CD4-positive, alpha-beta T cell treated with Interleukin-12 subunit alpha and Interleukin-12 subunit beta, for 1 hour (primary cell): ENCODE measurements at places on chromosomes 5 and 9.

DNA sequence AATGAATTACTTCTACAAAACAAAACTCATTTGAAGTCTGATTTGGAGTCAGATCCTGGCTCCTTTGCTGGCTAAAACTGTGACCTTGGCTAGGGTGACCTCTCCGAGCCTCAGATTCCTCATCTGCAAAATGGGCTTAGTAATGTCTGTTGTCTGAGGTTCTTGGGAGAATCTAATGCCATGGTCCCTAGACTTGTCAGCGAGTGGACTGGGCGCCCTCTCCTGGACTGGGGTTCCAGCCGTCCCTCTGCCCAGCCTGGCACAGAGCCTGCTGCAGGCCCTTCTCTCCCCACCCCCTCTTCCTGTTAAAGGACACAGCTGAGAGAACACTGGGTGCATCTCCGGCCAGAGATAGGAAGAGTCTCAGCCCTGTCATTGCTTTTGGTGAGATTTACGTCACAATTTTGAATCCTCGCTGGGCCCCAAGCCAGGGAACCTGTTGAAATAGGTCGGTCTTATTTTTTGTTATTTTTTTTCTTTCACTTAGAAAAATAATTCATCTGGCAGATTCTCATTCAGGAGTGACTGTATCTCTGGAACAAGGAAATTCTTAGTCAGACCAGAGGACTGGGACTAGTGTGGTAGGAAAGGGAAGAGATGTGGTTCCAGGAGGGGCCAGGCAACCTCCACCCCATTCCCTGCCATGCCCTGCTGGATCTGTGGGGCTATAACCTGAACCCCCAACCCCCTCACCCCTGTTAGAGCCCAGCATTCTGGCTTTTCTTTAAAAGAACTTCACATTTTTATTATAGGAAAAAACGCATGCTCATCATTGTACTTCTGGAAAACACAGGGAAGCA, 48.2 kb upstream of the RPL26L1 start:
- DNase-seq = peak; percentile 35

DNA sequence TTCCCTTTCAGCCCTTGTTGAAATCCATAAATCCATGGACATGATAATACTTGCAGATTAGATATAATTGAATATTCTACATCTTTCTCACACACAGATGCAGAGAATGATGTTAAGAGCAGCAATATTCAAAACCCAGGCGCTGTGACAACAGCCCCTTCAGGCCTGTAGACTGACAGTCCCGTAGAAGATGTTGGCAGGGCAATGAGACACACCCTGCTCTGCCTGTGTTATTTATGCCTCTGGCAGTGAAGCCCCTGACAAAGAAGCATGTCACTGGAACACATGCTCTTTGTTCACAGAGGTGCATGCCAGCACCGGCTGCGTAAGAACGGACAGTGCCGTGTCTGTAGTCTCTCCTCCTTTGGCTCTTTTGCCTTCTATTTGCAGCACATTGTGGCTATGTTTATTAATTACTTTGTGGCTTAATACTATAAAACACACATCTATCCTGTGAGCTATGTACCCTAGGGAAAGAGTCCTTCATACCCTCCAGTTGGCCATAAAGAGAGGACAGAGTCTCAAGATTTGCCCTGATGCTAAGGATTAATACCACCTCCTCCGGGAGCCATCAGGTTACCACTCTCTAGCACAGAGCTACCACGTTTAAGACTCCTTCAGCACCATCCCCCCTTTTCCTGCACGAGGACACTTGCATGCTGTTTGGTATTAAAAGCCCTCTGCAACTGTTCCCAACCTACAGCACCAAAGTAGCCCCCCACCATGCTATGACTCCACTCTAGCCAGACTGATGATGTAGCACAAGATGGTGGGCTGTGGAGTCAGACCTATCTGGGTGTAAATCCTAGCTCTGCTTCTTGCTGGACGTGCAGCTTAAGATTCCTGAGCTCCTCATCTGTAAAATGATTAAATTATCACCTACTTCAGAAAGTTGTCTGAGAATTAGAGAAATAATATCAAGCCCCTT, 2.0 kb upstream of the ANP32B start:
- no peak for DNase-seq

GRCh38 chr5:72064801-72065570, 42.3 kb upstream of the MAP1B start:
- DNase-seq = no peak

- DNase-seq = peak; percentile 93
These were observed 80.2 kb upstream of the IER5L start for GRCh38 chr9:129258124-129258822.

GRCh38 chr9:126783949-126784348, 20.9 kb upstream of the ZBTB43 start:
- no peak for DNase-seq

GRCh38 chr5:107673039-107673367, 2.3 kb upstream of the EFNA5 start:
- DNase-seq = no peak

DNA sequence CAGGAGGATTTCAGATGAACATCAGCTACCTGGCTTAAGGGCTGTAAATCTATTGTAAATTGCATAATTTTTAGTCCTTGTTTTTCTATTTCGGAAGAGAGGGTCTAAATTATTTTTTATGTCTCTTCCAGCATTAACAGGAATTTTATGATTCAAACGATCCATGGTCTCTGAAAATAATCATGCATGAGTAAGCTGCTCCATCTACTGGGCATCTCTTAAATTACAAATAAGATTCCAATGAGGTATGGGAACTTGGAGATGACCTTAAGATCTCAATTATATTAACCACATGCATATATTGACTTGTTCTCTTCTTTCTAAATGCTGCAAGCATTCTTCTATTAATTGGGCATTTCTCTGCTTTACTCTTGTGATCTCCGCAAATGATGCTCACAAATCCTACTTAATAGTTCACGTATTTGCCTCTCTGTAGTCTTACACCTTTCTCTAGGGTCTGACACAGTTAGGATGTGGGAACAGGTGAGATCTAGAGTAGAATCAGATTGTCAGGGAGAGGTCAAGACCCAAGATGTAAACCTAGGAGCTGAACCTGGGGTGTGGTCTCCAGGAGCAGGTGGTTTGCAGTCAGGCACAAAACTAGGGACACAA, 86.9 kb downstream of the NUDT12 start:
- DNase-seq = peak; percentile 23

DNA sequence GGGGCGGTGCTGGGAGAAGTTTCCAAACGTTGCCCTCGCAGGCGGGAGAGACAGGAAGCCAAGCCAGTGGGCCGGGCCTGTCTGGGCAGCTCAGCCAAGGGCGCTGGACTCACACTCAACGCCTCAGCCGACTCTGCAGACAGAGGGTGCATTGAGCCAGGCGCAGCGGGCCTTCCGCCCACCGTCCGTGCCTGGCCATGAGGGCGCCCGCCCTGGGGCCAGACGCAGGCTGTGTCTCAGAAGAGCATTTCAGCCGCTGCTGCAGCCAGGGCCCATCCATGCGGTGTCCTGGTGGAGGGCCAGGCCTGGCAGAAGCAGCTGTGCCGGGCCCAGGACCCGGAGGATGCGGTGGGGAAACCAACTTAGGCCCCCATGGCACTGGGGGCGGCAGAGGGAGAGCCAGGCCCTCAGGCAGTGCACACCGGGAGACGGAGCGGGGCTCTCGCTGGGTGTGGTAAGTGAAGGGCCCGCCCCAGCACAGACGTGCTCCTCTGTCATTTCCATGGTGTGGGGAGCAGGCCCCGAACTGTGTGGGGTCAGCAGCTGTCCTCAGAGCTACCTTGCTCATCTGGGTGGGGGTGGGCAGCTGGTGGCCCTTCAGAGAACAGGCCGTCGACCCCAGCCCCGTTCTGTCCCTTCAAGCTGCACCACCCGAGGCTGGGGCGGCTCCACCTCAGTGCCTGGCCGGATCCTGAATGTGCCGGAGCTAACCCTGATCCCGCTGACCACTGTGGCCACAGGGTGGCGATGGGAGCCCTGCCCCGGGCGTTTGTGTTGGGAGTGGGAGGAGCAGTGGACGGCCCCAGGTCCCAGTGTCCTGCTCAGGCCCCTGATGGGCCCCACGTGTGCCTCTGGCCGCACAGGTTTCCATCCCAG, 18.0 kb downstream of the DNLZ start:
- DNase-seq = no peak

- DNase-seq = no peak
These were observed 802 bp downstream of the ITGA2 start for GRCh38 chr5:52989781-52990527.

DNA sequence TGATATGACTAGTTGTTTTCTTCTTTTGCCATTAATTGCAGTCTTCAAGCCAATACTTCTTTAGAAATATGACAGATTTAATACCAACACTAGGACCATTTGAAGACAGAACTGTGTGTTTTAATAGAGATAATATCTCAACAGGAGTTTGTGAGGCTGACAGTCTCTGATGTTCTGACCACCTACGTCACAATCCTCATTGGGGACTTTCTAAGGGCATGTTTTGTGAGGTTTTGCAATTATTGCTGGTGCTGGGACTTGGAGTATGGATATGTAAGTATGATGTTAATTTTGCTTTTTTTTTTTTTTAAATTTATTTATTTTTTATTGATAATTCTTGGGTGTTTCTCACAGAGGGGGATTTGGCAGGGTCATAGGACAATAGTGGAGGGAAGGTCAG, 147.6 kb downstream of the ALDH1A1 start:
- no peak for DNase-seq

DNA sequence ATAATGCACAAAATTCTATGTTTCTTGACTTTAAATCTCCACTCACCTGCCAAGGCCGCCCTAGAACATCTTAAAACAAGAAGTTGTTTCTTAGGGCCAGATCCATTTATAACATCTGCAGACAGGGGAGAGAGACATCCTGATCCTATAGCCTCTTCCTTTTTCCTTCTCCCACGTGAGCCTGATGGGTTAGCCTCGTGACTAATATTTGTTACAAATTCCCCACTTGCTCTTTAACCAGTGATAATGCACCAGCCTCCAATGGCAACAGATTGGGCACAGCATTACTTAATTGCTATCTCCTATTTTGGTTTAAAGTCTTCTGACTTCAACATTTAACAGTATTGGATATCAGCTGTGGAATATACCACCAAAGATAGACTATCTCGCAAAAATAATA, 196.5 kb downstream of the GADD45G start:
- no peak for DNase-seq

- DNase-seq = peak; percentile 9
These were observed 441.8 kb upstream of the SGCD start for GRCh38 chr5:155885199-155885598.

- DNase-seq = no peak
These were observed 14.4 kb downstream of the VDAC1 start for GRCh38 chr5:133990396-133990795.

DNA sequence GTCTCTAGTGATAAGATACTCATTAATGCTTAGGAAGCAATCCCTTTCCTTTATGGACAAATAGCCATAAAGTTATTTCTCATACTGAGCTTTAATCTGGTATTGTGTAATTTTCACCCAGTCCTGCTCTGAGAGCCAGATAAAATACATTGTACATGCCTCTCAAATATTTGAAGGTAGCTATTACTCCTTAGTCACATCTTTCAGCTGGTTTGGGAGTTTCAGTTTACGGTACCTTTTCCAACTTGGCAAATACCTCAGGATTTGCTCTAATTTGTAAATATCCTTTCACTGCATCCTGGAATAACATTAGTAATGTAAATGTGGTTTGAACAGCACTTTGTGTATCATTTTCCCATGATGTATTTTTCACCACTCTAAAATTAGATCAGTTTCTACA, 47.4 kb downstream of the ABHD17B start:
- DNase-seq = no peak

DNA sequence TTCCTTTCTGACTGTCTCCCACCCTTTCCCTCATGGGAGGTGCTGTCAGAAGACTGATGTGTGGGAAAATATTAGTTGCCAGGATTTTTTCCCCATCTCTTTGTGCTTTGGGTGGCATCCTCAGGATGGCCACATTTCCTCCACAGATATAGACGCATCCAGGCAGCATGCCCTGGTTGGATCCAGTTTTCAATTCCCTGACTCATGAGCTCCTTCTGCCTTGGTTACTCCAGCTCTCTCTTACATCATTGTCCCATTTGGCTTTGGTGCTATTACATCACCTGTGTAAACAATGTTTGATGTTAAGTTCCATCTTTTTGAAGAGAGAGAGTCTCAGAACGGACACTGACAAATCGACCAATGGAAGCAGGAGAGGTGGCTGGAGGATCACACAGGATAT, 302.5 kb downstream of the CDH18 start:
- no peak for DNase-seq

DNA sequence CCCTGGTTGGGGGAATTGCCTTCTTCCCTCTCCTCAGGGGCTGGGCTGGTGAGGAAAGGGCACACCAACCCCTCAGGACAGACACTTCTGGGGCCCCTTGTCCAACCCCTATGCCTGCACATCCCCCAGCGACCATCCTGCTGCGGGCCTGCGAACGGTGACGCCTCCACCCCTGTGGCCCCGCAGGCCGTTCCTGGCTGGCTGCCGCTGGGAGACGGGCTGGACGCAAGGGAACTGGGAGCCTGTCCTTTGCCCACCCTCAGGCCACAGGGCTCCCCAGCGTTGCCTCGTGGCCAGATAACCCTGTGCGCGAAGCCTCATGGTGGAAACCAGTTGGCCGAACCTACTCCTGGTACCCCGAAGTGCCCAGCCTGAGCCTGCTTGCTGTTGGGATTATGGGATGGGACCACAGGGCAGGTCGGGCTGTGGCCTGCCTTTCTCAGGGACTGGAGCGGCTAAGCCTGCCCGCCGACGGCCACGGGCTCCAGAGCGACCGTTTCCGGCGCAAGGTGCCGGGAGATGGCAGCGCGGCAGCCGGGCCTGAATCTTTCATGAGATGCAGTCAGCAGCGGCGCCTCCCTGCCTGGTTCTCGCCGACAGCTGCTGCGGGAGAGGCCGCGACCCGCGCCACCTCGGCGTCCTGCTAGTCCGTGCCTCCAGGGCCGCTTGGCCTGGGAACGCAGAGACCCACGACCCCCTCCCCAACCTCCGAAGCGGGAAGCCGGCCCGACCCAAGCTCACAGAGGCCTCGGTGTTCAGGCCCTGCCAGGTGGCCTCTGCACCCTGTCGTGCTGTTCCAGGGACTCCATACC, 6.5 kb upstream of the PITX1 start:
- DNase-seq = no peak

DNA sequence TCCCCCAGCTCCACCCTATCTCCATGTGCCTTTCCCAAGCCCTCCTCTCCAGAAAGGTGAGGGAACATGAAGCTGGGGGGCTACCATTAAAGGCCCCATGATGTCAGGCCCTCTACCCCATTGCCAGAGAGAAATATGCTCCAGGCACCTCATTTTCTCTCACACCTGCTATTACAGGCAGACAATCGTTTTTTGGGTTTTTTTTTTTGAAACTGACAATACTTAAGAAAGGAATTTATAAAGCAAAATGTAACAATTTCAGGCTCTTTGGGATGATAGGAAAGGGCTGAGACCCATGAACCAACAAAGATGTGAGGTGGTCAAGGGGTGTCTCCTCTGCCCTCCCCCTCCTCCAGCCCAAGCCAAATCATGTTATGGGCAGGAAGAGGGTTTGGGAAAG, 1.5 kb upstream of the GFRA3 start:
- DNase-seq = no peak

GRCh38 chr5:117242028-117242427, 667.4 kb upstream of the SEMA6A start:
- DNase-seq = no peak

DNA sequence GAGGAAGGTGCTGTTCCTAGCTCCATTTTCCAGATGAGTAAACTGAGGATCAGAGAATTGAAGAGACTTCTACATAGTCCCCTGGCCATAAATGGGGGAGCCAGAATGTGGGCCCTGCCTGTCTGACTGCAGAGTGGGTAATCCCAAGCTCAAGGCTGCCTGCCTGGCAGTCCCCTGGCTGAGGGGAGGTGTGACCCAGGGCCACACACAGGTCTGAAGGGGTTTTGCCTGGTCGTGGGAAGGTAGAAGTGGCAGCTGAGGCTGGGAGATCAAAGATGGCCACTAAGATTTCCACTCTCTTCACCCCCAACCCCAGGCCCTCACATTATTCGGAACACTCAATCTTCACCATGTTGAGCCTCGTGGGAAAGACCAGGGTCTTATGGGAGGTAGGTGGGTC, 176.3 kb downstream of the MACROH2A1 start:
- no peak for DNase-seq
